ENCODE measurements at places on chromosomes 1 and 21.

GRCh38 chr1:195236991-195237889, 1371.0 kb downstream of the KCNT2 start:
- DNase-seq: no peak

DNA sequence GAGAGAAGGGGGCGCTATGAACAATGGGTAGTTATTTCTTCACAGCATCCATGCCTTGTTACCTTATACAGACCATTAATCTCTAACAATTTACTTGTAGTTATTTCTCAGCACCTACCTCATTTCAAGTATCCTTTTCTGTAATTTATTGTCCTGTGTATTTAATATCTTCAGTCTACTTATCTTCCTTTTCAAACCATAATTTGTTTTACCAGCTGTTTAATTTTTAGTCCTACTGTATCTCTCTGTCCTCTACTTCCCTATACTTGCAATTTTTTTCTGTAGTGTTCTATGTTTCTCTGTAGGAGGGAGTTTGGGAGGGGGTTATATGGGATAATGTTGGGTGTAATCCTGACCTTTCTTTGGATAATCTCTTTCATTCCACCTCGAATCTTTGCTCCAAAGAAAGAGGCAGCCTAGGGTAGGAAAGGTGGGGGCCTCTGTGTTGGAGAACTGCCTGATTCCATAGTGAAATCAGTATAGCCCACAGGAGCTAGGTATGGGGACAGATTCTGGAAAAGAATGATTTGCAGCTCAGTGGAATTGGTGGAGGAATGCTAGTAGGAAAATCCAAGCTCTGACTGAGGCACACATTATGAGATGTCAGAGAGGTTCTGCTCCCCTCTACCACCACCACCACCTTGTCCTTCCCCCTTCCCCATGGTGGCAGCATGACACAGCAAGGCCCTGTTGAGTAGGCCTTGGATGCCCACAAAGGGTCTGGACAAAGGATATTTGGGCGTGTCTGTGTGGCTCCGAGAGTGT, 642 bp downstream of the MLLT11 start:
- DNase-seq: no peak

DNA sequence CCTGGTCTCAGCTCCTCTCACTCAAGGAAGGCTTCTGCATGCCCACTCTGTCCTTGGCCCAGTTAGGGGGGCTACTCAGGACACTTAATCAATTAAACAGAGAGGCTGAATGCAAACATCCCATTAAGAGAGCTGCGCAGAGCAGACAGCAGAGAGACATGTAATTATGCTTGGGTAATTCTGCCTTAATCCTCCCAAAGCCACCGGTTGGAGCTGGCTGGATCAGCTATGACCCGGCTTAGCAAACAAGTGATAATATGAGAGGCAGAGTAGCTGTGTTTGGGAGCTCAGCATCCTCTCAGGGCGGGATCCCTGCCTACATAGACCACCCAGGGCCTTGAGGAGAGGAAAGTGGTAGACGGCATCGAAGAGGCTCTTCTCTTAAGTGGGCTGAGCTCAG, 183.2 kb downstream of the GRIK3 start:
- DNase-seq: no peak

- no peak for DNase-seq
These were observed 10.6 kb downstream of the EDN2 start for GRCh38 chr1:41473738-41474362.

DNA sequence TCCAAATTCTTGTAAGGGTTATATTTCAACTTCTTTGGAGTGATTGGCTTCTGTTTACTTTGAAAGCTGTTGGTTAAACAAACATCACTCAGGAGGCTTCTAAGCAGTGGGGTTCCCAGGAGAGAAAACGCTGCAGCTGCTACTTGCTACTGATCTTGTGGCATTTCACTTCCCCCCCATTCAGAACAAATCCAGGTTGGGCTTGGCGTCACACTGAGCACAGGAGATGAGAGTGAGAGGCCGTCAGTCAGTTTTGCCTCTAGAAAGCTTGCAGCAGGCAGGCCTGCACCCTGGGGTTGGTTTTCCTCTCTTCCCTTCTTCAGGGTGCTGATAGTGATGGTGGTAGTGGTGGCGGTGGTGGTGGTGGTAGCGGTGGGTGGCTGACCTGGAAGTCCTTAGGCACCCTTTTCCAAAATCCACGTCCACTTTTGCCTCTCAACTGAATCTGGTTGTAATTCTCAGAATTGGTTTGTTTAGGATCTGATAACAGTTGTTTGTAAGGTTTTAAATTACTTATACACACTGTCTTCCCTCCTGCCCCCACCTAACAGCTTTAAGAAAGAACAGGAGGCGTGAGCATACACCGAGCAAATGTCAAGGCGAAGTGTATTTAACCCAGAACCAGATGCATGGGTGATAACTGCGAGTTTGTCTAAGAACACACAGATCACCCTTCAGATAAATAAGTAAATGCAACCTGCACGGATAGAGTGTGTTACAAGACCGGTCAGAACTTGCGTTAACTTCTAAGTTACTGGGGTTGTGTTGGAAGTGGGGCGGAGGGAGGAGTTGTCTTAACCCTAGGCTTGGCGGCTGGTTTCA, 3.2 kb upstream of the PROX1 start:
- no peak for DNase-seq

- no peak for DNase-seq
These were observed 27.7 kb upstream of the IL19 start for GRCh38 chr1:206742719-206743383.

DNA sequence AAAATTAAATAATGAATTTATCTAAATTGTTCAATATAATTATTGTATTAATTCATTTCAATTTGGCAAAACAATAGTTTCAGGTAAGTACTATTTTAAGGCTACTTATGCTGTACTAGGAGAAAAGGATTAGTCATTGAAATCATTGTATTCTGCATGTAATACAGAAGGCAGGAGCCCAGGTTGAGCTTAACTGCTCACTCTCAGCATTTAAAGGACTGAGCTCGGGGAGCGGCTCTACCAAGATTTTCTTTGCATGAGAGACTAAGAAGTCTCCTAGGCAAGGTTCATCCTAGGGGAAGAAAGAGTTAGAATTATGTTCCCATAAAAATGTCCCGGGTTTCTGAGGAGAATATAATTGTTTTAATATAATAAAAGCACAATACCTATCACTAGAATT, 112.5 kb downstream of the CYYR1 start:
- no peak for DNase-seq

- DNase-seq: no peak
These were observed 42.4 kb downstream of the GLUL start for GRCh38 chr1:182348961-182349747.

- no peak for DNase-seq
These were observed 133.2 kb downstream of the GDAP2 start for GRCh38 chr1:117796226-117796625.

- no peak for DNase-seq
These were observed 2.2 kb downstream of the VAMP4 start for GRCh38 chr1:171739656-171740055.

DNA sequence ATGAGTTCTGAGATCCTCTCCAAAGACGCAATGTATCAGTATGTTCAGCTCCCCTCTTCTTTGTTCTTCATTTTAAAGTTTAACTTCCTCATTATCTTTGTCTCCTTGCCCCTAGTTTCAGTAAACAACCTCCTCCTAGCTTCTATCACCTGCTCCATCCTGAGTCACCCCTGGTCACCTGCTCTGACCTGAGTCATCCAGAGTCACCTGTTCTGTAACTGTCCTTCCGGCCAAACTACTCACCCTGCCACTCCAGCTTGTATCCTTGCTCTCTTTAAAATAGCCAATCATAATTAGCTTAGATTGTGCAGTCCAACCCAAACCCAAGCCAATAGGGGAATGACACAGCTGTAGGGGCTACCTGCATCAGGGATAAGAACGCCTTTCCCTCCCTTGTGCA, 332.0 kb downstream of the OLFM3 start:
- no peak for DNase-seq

GRCh38 chr1:44881011-44881632, 38.1 kb upstream of the PTCH2 start:
- no peak for DNase-seq

- no peak for DNase-seq
These were observed 227.8 kb downstream of the BACH1 start for GRCh38 chr21:29526545-29526944.

DNA sequence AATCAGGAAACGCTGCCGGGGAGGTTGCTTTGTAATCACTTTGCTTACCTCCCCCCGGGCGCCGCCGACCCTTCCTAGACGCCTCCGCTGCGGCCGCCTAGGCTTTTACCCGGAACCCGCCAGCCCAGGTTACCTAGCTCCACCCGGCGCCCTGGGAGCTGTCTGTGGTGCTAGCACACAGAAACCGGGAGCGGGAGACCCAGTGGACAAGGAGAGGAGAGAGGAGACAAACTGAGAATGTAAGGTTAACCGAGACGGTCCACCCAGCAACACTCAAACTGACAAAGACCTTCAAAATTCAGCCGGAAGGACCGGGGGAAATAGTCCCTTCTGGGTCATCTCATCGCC, 9.8 kb downstream of the BARHL2 start:
- no peak for DNase-seq

DNA sequence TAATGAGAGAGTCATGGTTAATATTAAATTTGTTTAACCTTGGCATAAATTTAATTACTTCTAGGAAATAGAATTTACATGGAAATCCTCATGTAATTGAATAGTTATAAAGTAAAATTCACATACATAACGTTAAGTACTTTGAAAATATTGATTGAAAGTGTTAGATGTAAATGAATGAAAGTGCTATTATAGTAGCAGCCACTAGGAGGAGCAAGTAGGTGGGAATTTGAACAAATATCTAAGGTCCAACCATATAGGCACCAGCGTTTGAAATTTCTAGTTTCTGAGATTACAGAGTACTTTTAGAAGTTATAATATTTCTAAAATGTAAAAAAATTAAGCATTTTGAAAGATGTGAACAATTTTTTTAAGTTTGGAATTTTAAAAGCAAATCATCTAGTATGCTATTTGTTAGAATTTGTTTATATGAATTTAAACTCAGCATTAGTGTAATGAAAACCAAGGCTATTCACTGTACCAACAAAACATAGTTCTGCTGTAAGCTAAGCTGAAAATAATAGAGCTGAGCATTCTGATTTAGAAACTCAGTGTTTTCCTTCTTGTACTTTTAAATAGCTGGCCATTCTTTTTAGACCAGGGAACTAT, 3.3 kb downstream of the B3GALT2 start:
- DNase-seq: peak; percentile 68

DNA sequence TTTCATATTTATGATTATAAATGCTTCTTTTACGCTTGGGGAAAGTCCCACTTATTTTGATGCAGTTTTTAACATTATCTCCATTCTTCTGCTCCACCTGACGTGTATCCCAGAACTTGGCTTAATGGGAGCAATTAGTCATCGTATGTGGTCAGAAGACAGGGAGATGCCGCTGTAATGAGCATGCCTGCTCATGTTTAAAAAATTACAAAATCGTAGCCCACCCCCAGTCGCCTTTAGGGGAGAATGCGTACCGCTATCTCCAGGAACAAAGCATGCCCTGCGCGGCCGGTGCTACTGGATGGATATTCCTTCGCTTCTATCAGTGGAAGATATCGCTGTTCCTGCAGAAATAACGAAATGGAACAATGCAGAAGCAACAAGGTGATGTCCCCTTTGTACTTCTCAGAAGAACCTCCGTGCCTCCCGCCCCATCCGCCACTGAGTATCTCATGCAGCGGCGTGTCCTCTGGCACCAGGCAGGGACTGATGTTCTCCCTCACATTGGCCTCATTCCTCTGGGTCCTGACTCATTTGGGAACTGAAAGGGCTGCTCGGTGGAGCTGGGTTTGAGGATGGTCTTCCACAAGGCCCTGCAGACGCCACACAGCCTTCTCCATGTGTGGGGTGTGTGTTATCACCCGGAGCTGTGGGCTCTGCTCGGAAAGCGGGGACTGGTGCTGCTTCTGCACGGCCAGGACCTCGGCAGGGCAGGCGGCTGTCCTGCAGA, 116.3 kb upstream of the COL6A1 start:
- DNase-seq: no peak
